ENCODE measurements at places on chromosomes 6 and 20. TPM values are rescaled to one million over a fixed set of nuclear protein-coding genes. Genes with fewer than 3 reads are reported as not detected.

DNA sequence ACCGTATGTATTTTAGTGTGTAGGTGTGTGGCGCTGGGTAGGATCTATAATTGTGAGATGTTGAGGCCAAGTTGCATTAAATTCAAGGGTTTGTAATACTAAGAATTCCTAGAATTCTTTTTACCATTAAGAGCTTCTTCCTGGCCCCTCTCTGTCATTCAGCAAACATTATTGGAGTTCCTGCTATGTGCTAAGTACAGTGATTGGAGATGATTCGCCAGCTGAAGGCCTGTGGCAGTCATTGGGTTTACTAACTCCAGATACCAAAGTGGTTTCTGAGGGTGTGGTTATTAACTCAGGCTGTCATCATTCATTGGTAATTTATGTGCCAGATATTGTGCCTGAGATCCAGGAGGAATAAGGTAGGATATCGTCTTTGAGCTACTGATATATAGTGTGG lies 167.1 kb downstream of the LAMA2 start:
- no peak for DNase-seq

DNA sequence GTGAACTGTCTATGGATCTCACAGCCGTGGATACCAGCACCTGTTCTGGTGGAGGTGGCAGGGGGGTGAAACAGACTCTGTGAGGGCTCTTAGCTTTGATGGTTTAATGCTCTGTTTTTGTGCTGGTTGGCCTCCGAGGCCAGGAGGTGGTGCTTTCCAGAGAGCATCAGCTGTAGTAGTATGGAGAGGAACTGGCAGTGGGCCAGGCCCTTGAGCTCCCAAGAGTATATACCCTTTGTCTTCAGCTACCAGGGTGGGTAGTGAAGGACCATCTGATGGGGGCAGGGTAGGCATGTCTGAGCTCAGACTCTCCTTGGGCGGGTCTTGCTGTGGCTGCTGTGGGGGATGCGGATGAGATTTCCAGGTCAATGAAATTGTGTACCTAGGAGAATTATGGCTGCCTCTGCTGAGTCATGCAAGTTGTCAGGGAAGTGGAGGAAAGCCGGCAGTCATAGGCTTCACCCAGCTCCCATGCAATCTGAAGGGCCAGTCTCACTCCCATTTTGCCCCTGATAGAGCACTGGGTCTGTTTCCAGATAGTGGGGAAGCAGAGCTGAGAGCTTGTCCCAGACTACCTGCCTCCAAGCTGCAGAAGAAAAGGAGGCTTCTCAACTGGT lies 102.7 kb upstream of the AHI1 start:
- no peak for DNase-seq

DNA sequence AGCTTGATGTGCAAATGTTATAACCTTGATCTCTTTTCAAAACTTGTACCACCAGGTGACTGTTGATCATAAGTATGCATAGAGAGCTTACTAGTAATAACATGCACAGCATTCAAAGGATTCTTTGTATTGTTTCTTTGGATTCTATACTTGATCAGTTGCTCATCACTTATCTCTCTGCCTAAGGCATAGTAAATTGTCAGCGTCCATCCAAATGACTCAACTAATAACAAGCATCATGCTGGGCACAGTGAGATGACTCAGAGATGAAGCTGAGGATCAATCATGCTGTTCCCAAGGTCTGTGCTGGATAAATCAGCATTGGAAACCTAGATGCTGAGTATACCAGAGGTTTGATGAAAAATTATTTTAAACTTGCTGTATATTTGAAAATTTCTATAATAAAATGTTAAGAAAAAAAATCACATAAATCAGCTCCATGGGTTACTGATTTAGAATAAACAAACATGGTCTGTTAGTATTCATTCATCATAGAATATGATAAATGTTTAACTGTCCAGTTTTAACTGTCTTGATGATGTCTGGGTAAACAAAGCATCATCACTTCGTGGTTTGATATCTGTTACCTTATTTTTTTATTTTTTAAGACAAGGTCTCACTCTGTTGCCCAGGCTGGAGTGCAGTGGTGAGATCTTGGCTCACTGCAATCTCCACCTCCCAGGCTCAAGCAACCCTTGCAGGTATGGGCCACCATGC lies 45.6 kb upstream of the SGK1 start:
- no peak for DNase-seq

- DNase-seq = no peak
Observed at GRCh38 chr6:139161169-139161568, 26.3 kb downstream of the HECA start.

- no peak for DNase-seq
Observed at GRCh38 chr20:46416839-46417238, 10.4 kb upstream of the ELMO2 start.

DNA sequence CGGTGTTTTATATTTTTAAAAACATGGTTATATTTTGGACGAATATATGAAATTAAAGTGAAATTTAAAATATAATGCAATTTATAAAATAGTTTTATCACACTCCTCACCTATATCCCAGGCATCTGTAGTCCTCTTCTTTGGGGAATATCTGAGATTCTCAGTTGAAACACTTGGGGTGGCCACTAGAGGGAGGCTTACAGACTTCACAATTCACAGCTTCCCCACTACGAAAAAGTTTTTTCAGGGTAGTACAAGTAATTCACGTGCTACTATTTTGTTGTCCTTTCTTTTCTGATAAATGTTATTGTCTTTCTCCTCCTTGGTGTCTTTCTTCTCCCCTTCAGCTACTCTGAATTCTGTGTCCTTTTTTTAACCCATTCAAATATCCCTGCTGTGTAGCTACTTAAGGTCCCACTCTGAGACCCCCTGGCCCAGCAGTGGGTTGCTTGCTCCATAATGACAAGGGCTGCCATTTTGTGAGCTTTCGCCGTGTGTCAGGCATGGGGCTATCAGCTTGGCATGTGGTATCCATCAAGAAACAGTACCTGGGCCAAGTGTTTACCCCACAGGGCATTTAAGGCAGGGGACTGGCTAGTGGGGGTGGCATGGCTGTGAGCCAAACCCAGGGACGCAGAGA lies 43.6 kb upstream of the PHACTR3 start:
- DNase-seq = no peak

- no peak for DNase-seq
Observed at GRCh38 chr6:5423251-5423650, 161.9 kb downstream of the FARS2 start.

GRCh38 chr6:154984146-154984545 lies 11.0 kb upstream of the TIAM2 start:
- no peak for DNase-seq

DNA sequence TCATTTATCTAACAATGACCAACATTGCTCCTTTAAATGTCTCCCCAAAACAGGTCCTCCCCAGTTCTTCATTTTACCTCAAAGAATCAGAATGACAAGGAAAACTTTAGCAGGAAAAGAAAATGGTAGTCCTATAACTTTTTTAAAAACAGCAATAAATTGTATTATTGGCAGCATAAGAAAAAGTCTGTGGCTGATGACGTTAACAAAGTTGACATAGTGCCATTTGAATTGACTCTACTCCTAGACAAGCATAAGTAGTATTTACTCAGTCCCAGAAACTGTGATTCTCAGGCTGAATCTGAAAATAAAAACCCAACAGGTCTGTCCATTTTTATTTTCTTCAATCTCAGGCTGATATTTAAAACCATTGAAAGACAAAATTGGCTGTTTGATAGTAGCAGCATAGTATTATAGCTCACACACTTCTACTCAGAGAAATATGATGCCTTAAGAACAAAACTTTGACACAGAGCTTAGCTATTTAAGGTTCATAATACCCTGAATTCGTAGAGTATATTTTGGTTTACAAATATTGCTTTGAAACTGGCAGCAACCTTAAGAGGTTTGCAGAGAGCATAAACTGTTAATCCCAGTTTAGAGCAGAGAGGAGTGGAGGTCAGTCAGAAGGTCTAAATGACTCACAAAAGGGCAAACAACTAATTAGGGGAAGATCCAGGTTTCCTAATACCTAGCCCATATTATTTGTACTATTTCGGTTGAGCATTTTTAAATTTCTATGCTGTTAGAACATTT lies 35.0 kb upstream of the TENT5A start:
- no peak for DNase-seq

DNA sequence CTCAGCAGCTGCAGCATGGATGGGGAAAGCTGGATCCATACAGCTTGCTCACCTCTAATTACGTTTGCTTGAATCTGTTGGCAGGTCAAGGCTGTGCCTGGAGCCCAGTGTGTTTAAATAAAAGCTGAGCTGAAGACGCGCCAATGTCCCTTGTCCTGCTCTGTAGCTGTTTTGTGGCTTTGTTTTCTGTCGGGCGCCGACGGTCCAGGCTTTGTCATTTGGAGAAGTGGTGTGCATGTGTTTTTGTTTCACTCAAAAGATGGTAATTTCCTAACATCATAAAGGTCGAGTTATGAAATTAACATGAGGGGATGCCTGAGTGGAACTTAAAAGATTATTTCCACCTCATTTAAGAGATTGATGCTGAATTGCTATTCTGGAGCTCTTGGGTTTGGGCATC lies 107.6 kb downstream of the SLC24A3 start:
- no peak for DNase-seq

DNA sequence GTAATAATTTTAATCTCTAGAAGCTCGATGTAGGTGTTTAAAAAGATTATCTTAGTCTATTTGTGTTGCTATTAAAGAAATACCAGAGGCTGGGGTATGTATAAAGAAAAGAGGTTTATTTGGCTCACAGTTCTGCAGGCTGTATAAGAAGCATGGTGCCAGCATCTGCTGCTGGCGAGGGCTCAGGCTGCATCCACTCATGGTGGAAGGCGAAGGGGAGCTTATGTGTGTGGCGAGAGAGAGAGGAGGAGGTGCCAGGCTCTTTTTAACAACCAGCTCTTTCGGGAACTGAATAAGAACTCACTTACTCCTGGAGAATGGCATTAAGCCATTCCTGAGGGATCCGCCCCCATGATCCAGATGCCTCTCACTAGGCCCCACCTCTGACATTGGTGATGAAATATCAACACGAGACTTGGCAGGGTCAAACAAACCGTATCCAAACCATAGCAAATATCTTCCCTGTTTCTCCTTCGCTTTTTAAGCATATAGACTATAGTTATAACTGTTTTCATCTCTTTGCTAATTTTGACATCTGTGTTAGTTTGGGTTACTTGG lies 24.5 kb downstream of the CHMP4B start:
- DNase-seq = no peak

Gene CLPSL1
- polyA plus RNA-seq = 0.88 TPM

Gene TNFAIP3
- polyA plus RNA-seq = 8.5 TPM

Gene FABP7
- 0.73 TPM for polyA plus RNA-seq

Gene SRMS
- 0.26 TPM for polyA plus RNA-seq

Gene KCNQ5
- polyA plus RNA-seq = 0.34 TPM

Gene OR2H1
- polyA plus RNA-seq = not detected

Gene CRIP3
- polyA plus RNA-seq = 3.8 TPM

Gene CDK5RAP1
- polyA plus RNA-seq = 36.6 TPM

Gene LY6G6F
- 0.43 TPM for polyA plus RNA-seq

Data from renal pelvis (tissue), 12 donors.